ENCODE measurements at places on chromosomes 13 and 19.

DNA sequence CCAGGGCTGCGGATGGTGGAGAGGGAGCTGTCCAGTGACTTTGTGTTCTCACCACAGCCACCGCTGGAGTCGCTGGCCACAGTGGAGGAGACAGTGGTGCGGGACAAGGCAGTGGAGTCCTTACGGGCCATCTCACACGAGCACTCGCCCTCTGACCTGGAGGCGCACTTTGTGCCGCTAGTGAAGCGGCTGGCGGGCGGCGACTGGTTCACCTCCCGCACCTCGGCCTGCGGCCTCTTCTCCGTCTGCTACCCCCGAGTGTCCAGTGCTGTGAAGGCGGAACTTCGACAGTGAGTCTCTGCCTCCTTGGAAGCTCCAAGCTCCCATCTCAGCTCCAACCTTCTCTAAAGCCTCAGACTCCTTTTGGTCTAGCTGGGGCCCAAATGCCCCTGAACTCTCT lies 21.4 kb downstream of the PPP2R1A start:
- no peak overlapping the region for H3K4me3 ChIP-seq
- H3K27me3 ChIP-seq: no peaks in the 10 kb centered on the region
- peaks cover 82% of the 10 kb centered on the region for H3K36me3 ChIP-seq
- DNase-seq: no peak

GRCh38 chr19:53870485-53870844 lies 2.8 kb downstream of the MYADM start:
- peak overlapping the region; percentile 83 for H3K4me3 ChIP-seq
- H3K36me3 ChIP-seq: peaks cover 32% of the 10 kb centered on the region
- H3K27ac ChIP-seq: peak overlapping the region; percentile 97
- H3K4me1 ChIP-seq: peaks cover 74% of the 10 kb centered on the region
- no peaks in the 10 kb centered on the region for H3K27me3 ChIP-seq
- DNase-seq: no peak

DNA sequence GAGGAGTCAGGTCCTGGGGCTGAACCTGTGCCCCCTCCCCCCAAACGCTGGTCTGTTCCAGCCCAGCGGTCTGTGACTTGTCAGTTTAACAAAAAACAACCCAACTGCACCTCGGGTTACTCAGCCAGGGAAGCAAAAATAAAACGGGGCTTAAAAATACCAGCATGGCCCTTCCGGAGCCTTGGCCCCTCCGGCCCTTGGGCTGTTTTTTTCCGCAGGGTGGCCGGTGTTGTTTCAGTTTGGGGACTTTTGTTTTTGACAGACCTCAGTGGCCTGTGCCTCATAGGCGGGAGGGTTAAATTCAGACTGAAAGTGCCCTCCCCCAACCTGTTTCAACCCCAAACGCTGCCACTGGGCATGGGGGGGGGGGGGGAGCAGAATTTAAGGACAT lies 4.0 kb downstream of the TCF3 start:
- H3K4me1 ChIP-seq: peaks cover 54% of the 10 kb centered on the region
- H3K27ac ChIP-seq: peak overlapping the region; percentile 76
- peaks cover 8% of the 10 kb centered on the region for H3K36me3 ChIP-seq

DNA sequence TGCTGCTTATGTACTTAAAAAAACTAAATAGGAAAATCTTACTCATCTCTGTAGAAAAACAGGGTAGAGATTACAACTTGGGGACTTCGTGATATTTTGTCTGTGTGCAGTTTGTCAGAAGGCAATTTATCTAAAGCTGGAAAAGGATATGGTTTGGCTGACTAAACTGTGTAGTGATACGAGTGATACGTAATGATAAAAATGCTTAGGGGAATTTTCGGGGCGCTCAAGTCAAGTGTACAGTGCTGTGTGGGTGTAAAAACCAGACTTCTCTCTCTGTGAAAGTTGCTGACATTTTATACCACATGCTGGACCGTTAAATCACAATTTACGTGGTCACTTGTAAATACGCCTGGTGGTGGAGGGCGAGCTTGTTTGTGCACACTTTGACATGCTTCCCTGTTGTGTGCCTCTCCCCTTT lies 221.7 kb downstream of the KCNRG start:
- no peak overlapping the region for H3K27ac ChIP-seq
- DNase-seq: no peak
- no peak overlapping the region for H3K4me3 ChIP-seq
- H3K36me3 ChIP-seq: no peaks in the 10 kb centered on the region
- H3K27me3 ChIP-seq: no peaks in the 10 kb centered on the region

GRCh38 chr13:35025314-35025713 lies 83.2 kb downstream of the NBEA start:
- H3K4me1 ChIP-seq: no peaks in the 10 kb centered on the region
- H3K4me3 ChIP-seq: no peak overlapping the region
- no peaks in the 10 kb centered on the region for H3K27me3 ChIP-seq
- H3K36me3 ChIP-seq: no peaks in the 10 kb centered on the region
- no peak for DNase-seq
- no peak overlapping the region for H3K27ac ChIP-seq
